NCI-H510A treated with DMSO at 0.1 percent for 48 hours (cell line): ENCODE measurements at places on chromosomes 2 and 18.

- DNase-seq: no peak
These were observed 77.1 kb downstream of the ADAM23 start for GRCh38 chr2:206520450-206520849.

DNA sequence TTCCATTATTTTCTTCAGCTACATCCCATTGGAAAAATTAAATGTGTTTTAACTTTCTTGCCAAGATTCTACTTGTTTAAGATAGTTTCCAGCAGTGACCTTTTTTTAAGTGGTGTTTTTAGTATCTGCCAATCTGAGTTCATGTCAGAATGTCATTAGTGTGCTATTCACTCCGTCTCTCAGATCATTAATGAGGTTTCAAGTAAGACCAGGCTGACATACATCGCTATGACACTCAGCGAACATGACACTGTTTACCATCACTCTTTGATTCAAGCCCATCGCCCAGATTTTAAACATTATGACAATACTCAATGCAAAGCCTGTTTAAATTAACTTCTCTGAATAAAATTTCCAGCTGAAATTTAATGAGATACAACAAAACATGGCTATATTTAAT, 272.0 kb upstream of the KYNU start:
- no peak for DNase-seq

- DNase-seq: no peak
These were observed 13.2 kb upstream of the HES6 start for GRCh38 chr2:238252766-238253630.

DNA sequence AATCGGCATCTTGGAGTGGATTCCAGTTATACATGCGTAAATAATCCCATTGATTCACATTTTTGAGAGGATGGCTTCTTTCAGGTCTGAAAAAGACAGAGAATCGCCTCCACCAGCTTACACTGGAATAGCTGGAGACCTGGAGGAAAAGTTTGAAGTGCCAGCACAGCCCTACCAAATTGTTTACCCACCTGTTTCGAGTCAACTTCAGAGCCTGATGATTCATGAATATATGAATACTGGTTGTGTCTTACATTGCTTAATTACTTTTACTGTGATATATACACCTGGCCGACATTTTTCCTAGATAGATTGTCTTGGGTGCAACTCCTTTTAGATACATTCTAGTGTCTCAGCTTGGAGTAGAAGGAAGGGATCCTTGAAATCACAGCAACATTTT, 335 bp upstream of the NCKAP5 start:
- DNase-seq: peak; percentile 61

DNA sequence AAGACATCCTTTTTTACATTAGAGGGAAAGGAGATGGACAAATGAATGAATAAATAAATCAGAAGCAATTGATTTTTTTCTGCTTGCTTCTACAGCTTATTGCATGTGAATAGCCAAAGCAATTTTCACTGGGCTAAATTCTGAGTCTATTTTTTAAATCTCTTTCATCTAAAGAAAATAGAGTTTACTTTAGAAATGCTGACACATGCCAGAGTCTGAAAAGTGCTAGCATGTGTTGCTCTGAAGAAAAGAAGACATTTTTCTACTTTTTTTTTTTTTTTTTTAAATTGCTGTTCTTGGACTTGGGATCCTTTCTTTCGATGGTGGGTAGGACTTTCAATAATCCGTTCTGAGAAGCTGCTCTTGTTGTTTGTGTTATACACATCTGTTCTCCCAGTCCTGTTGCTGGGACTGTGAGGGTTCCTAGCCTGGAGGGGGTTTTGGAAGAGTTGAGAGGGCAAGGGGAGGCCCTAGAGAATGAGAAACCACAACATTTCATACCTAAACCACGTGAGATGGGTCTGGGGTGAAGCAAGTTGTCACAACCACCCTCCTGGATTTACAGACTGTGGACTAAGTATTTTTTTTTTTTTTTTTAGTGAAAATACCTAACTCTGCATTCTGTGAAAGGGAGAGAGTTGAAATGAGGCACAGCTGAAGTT, 193.5 kb downstream of the PRKCE start:
- no peak for DNase-seq

GRCh38 chr2:122081751-122082150, 326.3 kb downstream of the TSN start:
- peak; percentile 89 for DNase-seq

GRCh38 chr2:218002143-218002844, 501 bp downstream of the TNS1 start:
- DNase-seq: no peak

- no peak for DNase-seq
These were observed 147.6 kb upstream of the CAB39 start for GRCh38 chr2:230564805-230565779.

DNA sequence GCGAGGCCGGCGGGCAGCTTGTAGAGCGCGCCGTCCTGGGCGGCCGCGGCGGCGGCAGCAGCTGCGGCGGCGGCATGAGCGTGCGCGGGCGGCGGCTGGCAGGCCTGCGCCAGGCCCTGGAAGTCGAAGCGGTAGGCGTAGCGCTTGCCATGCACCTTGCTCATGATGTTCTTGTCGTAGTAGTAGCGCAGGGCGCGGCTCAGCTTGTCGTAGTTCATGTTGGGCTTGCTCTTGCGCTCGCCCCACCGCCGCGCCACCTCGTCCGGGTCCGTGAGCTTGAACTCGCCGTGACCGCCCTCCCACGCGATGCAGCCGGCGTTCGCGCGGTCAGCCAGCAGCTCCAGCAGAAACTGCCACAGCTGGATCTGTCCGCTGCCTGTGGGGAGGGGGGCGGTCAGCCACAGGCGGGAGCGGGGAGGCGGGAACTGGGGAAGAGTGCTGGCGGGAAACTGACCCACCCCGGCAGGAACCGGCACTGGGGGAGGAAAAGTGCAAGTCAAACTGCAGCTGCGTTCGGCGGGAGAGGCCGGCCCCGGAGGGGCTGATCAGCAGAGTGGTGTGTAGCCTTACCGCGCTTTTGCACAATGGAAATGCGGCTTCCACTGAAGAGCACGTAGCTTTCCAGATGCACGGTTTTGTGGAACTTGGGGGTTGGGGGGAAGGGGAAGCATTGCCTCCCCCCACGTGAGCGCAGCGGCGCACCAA, 3.0 kb downstream of the FEV start:
- DNase-seq: peak; percentile 47

DNA sequence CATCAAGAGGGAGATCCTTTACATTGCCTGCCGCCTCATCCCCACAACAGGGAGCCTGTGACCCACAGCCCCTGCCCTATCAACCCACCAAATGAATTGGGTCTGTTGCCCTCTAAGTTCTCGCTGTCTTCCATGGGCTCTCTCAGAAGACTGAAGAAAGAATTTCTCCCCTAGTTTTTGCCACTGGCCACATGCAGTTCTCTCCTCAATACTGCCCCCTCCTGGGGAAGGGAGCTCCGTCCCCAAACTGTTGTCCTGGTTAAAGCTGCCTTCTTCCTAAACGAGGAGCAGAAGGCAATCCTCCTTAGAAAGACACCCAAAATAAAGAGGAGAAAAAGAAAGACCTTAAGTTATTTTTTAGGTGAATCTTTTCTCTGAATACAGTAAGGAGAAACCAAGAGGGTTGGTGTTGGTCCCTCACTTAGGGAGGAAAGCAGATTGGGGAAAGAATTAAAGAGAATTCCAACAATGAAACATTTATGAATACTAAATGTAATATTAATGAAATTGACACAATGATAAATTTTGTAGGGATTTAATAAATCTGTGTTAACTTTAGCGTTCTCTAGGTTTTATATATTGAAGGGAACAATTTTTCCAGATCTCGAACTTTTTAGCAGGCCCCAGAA, 31.1 kb upstream of the SATB2 start:
- peak; percentile 16 for DNase-seq

- DNase-seq: peak; percentile 53
These were observed 64.0 kb downstream of the REL start for GRCh38 chr2:60945341-60945740.

GRCh38 chr2:158025255-158025996, 76.2 kb upstream of the UPP2 start:
- DNase-seq: no peak

DNA sequence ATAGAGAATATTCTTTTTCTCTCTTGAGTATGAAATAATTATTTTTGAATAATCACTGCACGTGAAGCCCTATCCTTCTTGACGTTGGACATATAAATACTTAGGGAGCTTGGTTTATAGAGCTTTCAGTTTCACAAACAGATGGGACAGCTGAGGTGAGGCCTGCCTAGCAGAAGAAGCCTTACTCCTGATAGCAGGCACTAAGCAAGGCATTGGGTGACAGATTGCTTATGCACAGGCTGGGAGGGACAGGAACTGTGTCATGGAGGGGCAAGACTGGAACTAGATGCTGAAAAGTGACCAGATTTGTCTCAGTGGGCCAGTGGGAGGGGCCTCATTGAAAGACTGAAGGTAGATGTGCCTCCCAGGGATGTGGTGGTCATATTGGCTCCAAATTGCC, 220.8 kb downstream of the NEDD4L start:
- no peak for DNase-seq

DNA sequence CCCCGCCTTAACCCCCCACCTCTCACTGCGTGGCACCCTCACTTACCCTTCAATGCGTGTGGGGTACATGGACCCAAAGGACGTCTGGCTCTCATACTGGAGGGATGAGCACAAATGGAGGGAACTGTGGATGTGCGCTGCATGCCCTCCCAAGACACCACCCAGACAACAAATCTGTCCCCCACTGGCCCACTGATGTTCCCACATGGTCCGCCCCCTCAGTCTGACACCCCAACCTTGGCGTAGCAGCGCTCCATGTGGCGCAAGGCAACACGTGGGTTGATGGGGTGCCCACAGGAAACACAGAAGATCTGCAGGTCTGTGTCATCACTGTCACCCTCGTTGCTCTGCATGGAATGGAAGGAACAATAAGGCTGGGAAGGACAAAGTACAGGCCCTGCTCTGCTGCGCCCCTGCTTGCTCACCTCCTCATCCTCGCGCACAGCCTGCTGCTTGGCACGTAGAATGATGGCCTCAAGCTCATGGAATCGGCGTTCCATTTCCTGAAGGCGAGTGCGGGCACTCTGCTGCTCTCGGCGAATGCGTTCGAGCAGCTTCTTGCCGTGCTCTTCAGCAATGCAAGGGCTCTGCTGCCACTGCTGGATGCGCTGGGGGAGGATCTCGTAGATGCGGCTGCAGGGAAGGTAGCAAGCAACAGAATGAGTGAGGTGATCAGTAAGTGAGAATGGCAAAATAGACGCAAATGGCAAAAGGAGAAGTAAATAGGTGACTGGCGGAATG, 2.3 kb upstream of the MBD1 start:
- DNase-seq: no peak

- DNase-seq: peak; percentile 80
These were observed 113.4 kb downstream of the ZBTB7C start for GRCh38 chr18:48295586-48296311.

DNA sequence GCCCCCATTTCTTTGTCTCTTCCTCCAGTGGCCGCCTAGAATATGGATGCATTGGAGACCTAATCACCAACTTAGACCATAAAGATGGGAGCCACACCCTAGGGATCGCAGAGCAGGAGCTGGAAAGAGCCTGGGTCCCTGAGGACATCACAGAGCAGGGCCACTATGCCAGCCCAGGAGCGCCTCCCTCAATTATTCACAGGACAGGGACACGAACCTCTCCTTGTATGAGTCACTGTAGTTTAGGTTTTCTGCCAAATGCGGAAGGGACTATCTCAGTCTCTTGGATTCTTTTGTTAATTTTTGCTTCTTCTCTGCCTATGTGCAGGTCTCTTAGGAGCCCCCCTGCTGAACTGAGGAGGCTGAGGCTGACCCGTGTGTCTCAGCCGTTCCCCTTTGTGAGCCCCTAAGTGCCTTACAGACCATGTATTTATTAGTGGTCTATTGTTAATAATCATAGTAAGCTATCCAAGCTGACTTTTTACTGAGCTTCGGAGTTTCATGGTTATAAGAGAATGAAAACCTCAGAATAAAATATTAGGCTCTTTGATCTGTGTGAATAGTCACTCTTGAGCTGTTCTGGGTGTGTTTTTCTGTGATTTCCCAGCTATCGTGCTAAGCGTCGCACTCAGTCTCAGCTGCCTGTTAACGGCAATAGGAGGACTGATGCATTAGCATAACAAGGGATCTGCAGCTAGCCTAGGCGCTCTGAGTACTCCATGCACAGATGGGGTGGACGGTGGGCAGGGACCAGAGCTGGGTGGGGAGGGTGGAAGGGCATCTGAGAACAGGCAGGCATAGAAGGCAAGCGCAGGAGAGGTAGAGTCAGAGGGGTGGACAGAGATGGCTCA, 12.7 kb upstream of the PTPN4 start:
- no peak for DNase-seq

DNA sequence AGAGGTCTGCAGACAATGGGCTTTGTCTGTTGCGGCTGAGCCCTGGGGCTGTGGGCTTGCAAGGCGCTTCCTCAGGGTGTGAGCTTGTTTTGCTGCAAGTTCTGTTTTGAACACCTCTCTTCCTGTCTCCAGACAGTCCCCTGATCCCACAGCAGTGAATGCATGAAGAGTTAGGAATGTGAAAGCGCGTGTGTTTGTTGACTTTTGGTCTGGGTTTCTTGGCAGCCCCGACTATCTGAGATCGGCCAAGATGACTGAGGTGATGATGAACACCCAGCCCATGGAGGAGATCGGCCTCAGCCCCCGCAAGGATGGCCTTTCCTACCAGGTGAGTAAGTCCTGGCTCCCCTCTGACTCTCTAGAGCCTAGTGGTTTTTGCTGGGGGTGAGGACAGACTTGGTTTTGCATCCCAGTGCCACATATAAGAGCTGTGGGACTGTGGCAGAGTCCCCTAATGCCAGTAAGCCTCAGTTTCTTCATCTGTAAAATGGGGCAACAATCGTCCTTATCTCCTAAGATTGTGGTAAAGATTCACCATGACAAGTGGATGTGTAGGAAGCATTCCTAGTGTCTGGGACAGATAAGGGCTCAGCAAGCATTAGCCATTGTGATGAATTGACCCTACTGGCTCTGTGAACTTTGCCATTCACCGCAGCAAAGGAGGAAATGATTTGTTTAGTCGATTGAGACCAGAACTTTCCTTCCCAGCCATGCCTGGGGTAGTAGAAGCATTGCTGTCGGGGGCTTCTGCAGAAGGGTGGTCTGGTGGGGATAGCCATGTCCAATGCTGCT, 3.0 kb downstream of the LBH start:
- no peak for DNase-seq

DNA sequence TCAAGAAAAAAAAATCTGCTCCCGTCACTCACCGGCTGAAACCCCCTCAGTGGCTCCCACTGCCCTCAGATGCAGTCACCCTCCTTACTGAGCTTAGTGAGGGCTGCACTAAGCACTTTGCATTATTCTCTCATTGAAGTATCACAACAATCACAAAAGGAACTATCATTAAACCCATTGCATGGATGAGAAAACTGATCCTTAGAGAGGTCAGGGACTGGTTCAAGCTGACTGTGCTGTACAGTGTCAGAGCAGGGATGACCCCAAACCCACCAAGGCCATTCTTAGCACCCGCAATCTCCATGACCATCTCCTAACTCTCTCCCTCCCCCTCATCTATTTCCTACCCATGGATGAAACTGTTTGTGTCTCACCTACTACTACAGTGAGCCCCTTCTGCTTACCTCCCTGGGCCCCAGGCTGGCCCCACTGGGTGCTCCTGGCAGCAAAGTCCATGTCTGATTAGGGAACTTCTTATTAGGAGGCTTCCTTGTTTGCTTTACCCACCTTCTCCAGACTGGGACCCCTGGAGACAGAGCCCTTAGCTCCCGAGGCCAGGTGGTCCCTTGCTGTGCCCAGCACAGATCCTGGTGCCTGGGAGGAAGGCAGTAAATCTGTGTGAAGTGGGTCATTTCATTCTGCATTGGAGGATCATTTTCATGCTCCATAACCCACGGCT, 139.3 kb upstream of the ID2 start:
- DNase-seq: no peak

- no peak for DNase-seq
These were observed 93.3 kb downstream of the ALPK2 start for GRCh38 chr18:58535340-58536201.
